DMS 273 treated with DMSO at 0.1 percent for 48 hours (cell line): ENCODE measurements at places on chromosomes 7 and 10.

DNA sequence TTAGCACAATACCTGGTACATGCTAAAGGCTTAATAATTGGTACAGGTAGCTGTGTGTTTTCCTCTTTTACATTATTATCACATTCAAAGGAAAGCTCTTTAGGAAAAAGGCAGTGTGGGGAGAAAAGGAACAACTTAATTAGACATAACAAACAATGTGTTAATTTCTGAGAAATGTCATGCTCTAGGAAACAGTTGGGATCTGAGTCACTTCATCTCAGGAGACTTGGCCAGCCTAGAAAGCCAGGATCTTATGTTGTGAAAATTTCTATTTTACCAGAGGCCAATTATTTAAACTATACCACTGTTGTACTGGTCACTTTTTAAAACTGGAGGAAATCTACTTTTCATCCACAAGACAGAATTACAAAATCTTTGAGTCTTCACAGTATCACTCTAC lies 39.6 kb downstream of the ARMH3 start:
- no peak for DNase-seq

- no peak for DNase-seq
Observed at GRCh38 chr10:62903828-62904227, 87.7 kb upstream of the EGR2 start.

DNA sequence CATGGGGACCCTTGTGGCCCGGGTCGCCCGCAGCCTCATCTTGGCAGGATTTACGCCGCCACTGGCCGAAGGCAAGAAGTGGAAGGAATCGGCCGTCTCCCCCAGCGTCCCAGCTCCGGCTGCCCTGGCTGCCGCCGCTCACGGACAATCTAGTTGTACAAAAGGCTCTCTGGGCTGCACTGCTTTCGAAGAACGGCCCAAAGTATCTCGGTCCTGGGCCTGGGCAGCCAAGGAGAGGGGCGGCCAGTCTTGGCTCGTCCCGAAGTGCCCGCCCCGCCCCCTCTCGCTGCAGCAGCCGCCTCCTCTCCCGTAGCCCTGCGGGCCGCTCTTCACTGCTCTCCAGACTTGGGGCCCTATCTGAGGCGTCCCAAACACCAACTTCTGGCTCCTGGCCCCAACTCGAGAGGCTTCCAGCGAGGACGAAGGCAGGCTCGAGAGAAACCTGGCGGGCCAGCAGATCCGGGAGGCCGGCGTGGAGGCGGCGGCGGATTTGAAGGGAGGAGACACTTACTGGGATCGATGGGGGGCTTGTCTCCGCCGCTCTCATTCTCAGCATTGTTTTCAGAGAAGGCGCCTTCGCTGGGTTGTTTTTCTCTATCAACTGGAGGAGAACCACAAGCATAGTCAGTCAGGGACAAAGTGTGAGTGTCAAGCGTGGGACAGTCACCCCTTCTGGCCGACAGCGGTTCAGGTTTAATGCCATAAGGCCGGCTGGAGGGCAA lies 809 bp downstream of the HOXA9 start:
- no peak for DNase-seq

GRCh38 chr7:157497744-157498651 lies 161.2 kb downstream of the DNAJB6 start:
- DNase-seq: no peak

DNA sequence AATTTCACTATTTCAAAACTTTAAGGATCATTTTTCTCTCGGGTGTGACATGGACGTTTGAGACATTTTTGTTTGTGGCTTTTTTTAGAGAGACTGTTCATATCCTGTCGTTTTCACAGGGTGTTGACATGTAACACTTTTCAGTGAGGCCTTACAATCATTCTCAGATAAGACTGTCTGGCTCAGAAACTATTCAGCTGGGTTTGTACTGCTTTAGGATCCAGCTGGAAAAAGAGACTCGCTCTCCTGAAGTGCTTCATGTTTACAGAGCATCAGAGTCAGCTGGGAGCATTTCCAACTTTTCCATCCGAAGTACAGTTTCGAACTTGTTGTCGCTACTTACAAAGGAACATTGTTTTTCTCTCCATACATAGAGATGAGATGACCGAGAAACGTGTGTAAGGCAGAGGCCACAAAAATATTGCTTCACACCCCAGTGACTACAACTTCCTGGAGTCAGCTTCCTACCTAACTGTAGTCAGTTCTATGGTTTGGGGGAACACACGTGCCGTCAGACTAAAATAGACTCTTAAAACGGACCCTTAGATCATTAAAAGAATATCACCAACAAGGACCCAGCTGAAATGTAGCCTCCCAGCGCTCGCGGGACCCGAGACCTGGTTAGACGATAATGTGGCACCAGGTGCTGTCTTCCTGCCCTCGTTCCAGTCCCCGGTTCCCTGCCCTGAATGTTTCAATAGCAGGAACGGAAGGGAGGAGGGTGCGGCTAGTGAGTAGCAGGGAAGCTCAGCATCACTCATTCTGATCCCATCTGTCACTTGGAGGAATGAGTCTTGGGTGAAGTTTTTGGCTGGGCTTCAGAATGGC lies 78.0 kb downstream of the MKI67 start:
- no peak for DNase-seq

DNA sequence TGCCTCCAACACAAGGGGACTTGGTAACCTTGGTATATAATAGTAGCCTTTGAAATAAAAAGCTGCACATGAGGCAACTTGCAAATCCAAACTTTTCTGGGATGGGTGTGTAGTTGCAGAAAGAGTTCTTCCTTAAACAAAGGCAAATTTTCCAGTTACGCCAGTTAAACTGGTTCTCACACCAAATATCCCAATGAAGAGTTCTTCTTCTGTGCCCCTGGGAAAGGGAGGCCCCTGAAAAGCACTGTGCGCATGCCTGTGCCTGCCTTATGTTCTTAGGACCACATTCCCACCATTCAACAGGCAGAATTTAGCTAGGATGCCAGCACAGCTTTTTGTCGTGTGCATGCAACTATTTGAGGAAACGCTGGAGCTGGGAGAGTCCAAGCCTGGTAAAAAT lies 164.8 kb upstream of the SLC25A13 start:
- no peak for DNase-seq

- DNase-seq: peak; percentile 23
Observed at GRCh38 chr7:152967958-152968357, 208.4 kb downstream of the ACTR3B start.

GRCh38 chr7:33677556-33677955 lies 227.8 kb upstream of the BMPER start:
- no peak for DNase-seq

GRCh38 chr7:153109566-153109965 lies 350.0 kb downstream of the ACTR3B start:
- no peak for DNase-seq

- no peak for DNase-seq
Observed at GRCh38 chr7:111508387-111508786, 53.9 kb downstream of the IMMP2L start.

GRCh38 chr10:71266147-71266917 lies 52.7 kb upstream of the SLC29A3 start:
- no peak for DNase-seq

GRCh38 chr7:76220185-76221057 lies 18.7 kb downstream of the SRRM3 start:
- peak; percentile 50 for DNase-seq
